KBM-7 (cell line): ENCODE measurements at places on chromosomes 4 and X.

DNA sequence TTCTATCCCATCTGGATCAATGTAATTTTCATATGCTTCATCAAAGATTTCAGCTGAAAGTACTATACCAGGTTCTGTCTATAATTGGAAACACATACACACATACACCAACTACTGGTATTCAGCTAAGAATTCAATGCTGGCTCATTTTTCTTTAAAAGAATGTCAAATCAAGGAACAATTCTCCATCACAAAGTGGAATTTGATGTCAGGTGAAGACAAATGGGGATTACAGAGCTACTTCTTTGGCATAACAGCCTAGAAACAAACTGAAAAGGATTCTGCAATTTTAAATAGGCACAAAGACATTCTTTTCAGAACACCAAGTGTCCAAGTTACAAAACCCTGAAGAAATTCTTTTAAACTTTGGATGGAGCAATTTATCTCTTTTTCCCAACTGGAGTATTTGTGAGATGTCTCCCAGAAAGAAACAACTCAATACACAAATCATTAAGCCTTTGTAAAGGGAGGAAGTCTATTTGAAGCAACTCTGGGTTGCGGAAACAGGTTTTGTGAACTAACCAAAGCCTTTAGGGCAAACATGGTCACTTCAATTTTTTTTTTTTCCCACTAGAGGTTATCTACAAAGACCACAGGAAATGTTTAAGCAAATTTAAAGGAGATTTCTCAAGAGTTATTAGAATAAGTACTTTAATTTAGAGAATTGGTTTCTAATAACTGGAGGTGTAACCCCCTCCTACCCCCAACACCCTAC lies 1.9 kb upstream of the FAM9C start:
- DNase-seq, result no peak

DNA sequence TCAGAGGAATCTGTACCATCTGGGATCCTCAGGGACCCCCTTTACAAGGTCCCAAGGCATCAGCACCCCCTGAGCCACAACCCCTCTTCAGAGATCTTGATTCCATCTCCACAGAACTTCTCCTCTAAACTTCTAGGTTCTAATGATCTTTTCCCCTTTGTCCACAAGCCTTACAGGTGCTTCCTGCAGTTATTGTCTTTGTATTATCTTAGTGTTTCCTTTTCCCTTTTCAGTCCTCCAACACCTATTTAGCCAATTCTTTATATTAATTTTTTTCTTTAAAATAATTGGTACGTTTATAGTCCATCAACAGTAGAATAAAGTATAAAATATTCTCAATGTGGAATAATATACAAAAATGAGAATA lies 35.2 kb upstream of the FAM241A start:
- no peak for DNase-seq

- no peak for DNase-seq
These were observed 170.1 kb upstream of the SCML1 start for GRCh38 chrX:17567187-17567586.

GRCh38 chr4:113976741-113977525 lies 2.5 kb downstream of the ARSJ start:
- DNase-seq, result no peak

GRCh38 chr4:175906384-175906783 lies 94.3 kb upstream of the GPM6A start:
- DNase-seq, result no peak

DNA sequence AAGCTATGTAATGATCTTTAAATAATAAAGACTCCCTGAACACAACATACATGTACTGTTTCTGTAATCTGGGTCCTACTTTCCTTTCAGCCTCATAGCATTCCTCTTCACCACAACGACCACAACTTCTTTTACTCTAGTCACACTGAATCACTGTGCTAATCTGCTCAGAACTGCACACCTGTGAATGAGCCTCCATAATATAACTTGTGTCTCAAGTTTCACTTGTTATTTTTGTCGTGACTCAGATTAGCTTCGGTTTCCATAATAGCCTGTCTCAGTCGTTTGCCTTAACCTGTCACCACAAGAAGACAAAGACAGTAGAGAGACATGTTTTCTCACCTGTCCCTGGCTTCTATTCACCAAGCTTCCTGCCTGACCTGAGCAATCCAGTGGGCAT lies 61.8 kb downstream of the MAGED1 start:
- no peak for DNase-seq

DNA sequence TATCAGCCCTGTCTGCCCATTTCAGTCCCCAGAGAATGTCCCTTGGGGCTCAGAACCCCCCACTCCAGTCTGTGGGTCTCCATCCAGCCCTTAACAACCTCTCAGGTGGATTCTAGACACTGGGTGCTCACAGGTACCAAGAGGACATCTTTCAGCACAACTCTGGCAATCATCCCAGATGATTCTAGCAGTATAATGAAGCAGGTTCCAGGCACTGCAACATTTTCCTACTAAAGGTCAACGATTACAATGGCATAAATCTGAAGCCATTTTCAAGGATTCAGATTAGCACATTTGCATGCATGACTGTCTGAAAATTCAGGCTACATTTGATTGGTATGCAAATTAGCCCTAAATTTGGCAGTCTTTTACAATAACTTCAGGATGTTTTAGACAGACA lies 10.0 kb downstream of the SLC2A9 start:
- no peak for DNase-seq

DNA sequence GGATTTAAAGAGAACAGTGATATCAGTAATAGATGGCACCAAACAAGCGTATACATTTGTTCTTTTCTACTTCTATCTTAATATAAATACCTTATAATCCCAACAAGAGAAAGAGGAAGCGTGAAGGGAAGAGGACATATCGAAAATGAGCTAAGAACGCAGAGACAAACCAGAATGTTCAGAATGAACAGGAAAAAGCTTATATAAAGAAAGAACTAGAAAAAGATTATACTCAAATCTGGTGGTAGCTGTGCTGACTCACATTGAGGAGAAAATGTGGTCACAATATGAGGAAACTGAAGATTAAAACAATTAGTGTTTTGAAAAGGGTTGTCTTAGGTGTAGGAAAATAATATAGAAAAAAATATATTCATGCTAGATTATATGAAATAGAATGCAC lies 2.0 kb upstream of the GPR34 start:
- peak; percentile 54 for DNase-seq

GRCh38 chr4:11342401-11342800 lies 86.3 kb downstream of the HS3ST1 start:
- no peak for DNase-seq

DNA sequence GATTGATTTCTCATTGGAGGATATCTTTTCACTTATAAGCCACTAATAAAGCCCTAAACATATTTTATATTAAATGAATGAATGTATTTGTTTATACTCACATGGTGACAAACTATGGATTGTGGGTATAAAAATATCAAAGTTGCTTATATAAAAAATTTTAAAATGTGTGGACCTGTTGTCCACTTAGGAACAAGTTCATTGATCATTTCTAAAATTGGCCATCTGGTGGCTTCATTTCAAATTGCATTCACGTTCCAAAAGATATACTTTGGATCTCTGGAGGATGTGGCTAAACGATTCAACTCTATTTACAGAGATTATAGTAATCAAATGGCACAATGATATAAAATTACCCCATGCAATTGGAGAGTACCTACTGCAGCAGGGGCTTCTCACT lies 32.5 kb downstream of the FSTL5 start:
- no peak for DNase-seq

GRCh38 chr4:35836596-35836995 lies 407.7 kb downstream of the ARAP2 start:
- DNase-seq, result no peak

DNA sequence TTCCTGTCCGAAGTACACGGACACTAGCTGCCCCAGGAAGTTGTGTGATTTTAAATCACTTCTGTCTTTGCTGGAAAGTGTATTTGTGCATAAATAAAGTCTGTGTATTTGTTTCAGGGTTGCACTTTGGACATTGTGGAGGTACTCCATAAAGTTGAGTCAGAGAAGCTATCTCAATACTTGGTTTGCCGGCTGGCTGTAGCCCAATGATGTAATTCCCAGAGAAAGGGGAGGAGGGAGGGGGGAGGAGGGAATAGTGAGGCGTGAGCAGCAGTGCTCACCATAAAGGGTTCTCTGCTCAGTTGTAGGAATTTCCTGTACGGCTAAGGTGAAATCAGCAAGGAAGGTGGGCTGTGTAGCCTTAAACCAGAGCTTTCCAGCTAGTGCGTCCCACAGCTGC lies 7.5 kb downstream of the APEX2 start:
- no peak for DNase-seq

GRCh38 chrX:103730147-103730795 lies 19.6 kb downstream of the TMEM31 start:
- peak; percentile 3 for DNase-seq

GRCh38 chr4:48275247-48275646 lies 5.6 kb upstream of the TEC start:
- DNase-seq, result peak; percentile 68

DNA sequence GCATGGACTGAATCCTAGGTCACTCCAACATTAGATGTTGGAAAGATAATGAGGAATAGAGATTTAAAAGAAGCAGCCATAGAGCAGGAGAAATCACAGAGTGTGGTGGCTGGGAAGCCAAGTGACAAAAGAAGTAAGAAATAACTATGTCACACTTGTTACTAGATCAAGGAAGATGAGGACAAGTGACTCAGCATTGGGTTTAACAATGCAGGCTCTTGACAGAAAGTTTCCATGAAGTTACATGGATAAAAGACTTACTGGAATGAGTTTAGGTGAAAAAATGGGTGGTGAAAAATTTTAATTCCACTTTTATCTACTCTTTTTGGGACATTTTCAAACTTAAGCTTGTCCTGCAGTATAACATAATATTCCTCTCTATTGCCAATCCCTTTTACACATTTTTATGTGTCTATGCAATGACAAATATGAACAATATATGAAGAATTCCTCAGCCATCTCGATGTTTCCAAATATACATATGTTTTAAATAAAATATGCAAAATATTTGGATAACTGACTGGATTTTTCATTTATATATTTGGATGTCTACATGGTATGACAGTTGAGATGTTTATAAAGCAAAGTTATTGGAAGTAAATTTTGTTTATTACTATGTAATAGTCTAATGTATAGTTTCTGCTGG lies 462.6 kb downstream of the IL15 start:
- no peak for DNase-seq

DNA sequence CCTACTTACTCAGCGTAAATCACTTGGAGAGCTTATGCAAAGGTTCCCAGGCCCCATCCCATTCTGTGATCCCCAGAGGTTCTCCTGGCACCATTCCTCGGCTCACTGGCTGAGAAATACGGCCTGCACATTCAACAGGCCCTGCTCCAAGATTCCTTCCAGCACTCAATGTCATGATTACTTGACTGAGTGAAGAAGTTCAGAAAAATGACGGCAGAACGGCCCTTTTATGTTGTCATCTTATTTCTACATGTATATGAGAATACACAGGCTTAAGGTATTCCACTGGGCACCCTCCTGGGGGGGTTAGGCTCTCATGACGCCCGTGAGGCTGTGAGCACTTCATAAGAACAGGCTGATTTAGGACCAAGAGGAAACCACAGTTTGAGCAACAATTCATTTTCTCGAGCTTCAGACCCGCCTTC lies 190.6 kb downstream of the NSUN7 start:
- DNase-seq, result no peak

- DNase-seq, result no peak
These were observed 63.1 kb upstream of the AFAP1 start for GRCh38 chr4:8002525-8003309.

GRCh38 chr4:41318839-41319530 lies 62.3 kb downstream of the UCHL1 start:
- no peak for DNase-seq

GRCh38 chr4:99853999-99854398 lies 37.4 kb downstream of the DAPP1 start:
- no peak for DNase-seq

- DNase-seq, result no peak
These were observed 97.1 kb upstream of the NRK start for GRCh38 chrX:105725228-105725627.

DNA sequence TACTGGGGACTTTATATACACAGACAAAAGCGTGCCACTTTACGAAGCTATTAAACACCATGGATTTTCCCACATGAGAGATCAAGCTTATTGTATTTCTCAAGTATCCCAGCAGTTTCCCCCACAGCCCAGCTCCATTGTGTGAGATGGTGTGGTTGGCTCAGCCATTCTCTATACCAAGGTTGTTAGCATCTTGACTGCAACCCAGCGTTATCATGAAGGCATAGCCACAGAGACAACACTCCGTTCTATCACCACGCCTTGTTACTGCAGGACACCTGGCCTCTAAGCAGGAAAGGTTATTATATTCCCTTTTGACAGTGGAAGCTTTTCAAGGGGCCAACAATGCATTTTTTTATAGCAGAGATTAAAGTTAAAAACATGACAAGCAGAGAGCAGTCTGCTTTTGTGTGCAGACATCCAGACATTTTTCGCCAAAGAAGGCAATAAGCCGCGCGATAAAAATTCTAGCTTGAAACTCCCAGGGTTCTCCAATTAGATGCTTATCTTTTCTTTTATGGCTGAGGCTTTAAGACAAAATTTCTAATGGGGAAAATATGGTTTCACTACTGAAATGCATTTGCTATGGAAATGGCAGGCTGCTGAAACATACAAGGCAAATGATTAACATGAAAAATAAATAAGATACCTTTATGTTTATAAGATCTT lies 206.1 kb downstream of the MID1 start:
- no peak for DNase-seq

DNA sequence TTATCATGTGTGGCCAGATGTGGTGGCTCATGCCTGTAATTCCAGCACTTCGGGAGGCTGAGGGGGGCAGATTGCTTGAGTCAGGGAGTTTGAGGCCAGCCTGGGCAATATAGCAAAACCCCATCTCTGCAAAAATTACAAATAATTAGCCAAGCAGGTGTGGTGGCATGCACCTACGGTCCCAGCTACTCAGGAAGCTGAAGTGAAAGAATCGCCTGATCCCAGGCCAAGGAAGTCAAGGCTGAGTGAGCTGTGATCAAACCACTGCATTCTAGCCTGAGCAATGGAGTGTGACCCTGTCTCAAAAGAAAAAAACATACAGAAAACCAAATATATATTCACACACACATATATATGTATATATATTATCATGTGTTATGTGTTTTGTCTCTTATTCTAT lies 15.0 kb downstream of the APELA start:
- no peak for DNase-seq

GRCh38 chr4:143514901-143515300 lies 1.4 kb downstream of the SMARCA5 start:
- DNase-seq, result no peak

GRCh38 chrX:48737940-48738339 lies 23.6 kb upstream of the GLOD5 start:
- no peak for DNase-seq

DNA sequence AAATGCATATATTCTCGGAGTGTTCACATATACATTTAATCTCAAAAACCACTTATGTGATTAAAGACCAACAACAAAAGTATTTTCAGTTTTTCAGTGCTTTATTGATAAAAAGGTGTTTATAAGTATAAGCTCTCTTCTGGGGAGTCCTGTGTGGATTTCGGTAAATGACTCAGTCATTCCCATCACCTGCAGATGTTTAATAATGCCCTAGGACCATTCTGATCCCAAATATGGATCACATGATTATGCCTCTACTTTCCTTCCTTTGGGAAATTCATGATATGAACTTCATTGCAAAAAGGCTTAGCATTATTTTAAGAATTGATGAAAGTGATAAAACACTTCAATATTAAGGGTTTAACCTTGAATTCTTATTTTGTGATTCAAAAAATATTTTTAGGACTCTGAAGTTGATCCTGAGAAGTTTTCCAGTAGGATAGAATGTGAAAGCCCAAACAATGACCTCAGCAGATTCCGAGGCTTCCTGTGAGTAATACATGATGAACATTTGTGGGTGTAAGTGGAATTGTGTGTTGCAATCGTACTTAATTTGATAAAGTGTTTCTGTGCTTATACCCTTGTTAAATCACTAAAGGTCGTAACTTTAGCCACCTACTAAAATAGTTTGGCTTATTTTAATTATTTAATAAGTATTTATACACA lies 40.2 kb downstream of the ATP10D start:
- no peak for DNase-seq
